Foreskin fibroblast (primary cell): ENCODE measurements at places on chromosomes 6 and 20.

DNA sequence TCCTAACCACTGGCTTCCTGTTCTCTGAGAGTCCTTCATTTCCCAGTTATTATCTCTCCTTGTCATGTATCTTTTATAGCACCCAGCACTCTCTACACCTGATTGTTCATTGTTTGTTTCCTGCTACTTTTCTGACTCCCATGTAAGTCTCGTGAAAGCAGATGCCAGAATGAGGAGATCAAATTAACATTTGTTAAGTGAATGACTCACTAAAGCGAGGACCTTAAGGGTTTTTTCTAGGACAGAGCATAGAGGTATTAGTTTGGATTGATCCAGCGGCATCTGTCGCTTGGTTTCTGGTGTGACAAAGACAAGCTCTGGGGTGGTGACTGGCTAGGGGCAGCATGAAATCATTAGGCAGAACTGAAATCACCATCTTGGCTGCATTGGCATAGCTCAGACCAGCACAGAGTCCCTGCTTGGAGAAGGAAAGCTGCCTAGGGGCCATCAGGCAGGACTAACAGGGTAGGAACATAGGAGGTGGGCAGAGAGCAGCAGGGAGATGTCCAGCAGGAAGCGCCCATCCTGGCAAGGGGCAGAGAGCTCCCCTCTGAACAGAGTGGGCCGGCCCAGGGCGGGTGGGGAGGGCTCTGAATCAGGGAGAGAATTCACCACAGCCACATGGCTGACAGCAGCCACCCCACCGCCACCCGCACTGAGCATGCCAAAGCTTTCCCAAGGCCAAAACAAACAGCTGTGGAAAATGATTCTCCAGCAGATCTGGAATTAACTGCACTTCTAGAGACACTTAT, 97.1 kb upstream of the CEP85L start:
- DNase-seq = peak; percentile 73

- DNase-seq = no peak
Measured at GRCh38 chr6:73713426-73714147, 17.6 kb downstream of the CD109 start.

- DNase-seq = peak; percentile 20
Measured at GRCh38 chr6:116476002-116476678, 15.0 kb downstream of the CALHM6 start.

DNA sequence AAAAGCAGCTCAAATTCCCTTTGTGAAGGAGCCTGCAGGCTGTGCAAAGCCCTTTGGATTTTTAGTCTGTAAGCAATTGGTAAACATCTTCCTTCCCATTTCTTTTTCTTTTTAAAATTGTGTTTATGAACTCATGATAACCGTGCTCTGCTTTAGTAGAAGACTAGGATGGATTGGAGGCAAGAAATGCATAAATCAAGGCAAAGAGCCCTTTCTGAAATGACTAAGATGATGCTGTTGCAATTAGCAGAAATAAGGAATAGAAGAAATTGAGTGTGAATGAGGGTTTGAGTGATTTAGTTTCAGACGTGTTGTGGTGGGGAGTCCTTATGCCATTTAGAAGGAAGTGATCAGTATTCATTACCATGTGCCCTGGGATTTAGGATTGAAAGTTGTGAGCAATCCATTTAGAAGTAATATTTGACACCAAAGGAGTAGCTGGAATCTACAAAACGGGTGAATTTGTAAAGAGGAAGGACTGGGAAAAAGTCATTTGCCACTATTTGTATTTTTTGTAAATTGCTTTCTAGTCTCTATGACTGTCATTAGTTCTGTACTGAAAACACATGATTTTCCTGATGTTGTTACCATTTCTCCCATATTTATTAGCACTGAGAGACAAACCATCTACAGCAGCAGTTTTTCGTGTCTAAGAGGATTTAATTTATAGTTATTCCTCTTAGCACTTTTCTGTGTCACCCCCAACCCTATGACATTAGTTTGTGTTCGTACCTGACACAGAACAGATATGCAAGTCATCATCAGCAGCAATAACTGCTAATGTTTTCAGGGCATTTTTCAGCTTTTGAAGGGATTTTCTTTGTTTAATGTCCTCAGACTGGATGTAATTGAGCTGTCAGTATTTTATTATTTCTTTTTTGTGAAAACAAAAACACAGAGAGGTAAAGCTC, 265.0 kb downstream of the UTRN start:
- DNase-seq = no peak
